DMS53 (cell line): ENCODE measurements at places on chromosomes 12 and 14.

DNA sequence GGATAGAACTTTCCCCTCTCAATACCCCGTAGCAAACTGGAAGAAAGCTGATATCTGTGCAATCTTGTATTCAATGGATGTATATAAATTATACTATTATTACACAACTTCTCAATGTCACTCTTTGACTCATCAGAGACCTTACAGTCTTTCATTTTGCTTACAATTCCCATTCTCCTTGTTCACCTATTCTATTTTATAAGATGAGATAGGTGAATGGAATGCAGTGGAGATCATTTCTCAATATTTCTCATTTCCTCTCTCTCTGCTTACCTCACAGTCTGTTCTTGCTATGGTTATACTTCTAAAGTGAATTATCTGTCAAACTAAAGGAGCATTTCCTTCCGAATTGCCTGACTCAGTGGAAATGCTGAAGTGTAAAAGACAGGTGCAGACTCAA is 14.9 kb downstream of the FOXA1 start:
- DNase-seq = no peak

DNA sequence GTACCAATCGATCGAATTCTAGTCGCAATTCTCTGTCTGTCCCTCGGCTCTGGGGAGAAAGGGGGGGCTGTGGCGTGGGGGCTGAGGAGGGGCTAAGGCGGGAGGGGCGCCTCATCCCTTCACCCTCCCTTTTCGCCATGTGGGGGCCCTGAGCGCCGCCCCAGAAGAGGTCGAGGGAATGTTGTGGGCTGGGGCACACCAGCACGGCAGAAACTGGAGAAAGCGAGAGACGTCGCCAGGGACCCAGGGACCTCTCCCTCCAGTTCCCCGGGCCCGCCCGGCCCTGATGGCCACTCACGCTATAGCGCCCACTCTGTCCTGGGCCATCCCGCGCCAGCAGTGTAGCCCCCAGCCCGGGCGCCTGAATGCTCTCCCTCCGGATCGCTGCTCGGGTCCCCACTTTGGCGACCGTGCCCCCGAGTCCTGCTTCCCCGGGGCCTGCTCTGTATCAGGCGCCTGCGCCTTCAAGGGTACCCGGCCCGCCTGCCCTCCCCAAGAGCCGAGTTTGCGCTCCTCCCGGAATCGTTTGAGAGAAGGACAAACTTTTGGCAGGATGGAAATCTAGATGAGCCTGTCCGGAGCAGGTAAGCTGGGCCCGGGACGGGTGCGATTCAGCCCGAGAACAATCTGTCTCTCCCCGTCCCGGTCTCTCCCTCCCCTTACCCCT is 62.6 kb downstream of the SMUG1 start:
- peak; percentile 27 for DNase-seq

DNA sequence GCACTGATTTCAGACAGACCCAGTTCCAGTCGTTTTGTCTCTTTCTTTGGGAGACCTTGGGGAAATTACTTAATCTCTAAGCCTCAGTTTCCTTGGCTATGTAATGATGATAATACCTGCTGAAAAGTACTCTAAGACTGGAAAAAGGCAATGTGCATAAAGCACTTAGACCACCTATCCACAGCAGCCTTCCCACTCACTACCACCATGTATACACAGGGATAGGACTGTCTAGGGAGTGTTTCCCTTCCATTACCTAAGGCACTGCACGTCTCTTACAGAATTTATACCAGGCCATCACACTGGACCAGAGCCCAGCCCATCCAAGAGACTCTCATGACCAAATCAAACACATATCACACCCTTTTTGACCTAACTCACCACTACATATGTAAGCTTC is 6.3 kb downstream of the RPS29 start:
- no peak for DNase-seq

DNA sequence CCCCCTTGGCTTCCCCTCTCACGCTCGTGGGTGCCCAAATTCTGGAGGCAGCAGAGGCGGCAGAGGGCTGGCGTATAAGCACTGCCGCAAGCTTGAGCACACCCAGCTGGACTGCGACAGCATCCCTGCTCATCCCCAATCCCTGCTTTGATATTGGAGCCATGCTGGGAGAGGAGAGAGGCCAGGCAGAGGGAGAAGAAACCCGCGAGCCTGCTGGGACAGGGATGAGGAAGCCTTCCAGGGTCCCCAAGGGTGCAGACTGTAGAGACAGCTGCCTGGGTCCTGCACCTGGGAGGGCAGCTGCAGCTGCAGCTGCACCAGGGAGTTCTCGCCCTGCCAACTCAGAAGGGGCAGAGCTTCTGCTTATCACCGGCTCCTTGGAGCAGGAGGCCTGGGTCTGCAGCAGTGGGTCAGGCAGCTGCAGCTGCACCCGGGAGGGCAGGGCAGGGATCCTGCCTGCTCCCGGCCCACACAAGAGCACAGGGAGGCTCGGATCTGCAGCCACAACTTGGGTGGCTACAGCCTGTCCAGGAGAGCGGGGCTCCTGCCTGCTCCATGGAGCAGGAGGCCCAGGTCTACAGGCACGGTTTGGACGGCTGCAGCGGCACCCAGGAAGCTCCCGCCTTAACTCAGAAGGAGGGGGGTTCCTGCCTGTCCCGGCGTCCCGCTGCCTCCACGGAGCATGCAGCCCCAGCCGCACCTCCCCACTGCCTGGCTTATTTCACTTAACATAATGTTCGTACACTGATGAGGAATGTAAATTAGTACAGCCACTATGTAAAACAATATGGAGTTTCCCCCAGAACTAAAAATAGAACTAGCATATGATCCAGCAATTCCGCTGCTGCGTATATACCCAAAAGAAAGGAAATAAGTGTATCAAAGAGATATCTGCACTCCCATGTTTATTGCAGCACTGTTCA is 60.4 kb upstream of the SGPP1 start:
- DNase-seq = no peak

GRCh38 chr12:49109641-49110463 is 795 bp downstream of the LMBR1L start:
- DNase-seq = peak; percentile 52

- DNase-seq = no peak
Observed at GRCh38 chr12:5268424-5269210, 163.3 kb upstream of the NTF3 start.

- DNase-seq = no peak
Observed at GRCh38 chr14:96173636-96174475, 30.8 kb upstream of the BDKRB2 start.

DNA sequence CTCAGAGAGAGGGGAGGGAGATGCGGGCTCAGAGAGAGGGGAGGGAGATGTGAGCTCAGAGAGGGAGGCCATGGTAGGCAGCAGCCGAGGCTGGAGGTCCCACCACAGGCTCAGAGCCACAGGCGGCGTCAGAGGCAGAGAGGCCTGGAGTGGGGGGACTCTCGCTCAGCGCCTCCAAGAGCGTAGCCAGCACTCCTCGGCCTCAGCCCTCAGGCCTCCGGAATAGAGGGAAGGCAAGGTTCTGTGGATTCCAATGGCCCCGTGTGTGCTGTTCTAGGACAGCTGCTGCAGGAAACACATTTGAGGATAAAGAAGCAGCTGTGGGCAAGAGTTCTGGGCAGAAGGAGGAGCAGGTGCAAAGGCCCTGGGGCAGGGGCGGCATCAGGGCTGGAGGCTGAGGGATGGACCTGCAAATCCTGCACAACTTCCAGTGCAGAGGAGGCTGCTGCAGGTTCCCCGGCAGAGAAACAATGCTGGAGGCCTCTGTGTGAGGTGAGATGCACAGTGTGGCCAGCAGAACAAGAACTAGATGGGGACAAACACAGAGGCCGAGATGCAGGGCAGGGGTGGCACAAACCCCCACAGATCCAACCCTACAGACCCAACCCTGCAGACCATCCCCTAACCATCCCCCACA is 59.1 kb upstream of the GALNT9 start:
- DNase-seq = no peak

DNA sequence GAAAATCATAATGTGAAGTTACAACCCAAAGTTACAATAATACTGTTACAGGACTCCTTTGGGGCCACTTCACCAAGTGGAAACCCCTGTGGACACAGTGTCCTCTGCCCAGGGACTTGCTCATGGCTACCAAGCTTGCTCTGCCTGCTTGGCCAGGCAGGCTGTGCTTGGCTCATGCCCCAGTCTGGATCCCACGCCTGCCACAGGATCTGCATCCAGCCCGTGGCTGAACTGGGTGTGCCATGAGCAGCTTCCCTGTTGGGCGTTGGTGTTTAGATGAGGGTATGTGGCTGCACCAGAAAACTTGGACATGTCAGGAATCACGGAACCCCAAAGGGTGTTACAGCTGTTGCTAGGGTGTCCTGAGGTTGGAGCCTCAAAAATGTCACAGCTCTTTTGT is 820.9 kb downstream of the SLC6A15 start:
- DNase-seq = no peak

- DNase-seq = no peak
Observed at GRCh38 chr12:15702276-15702675, 86.9 kb downstream of the EPS8 start.

- no peak for DNase-seq
Observed at GRCh38 chr14:63343878-63344277, 25.1 kb upstream of the GPHB5 start.

- DNase-seq = no peak
Observed at GRCh38 chr12:91854725-91855124, 290.9 kb downstream of the BTG1 start.
